Femur (tissue), 1 donor: ENCODE measurements at places on chromosomes 1 and 21.

- DNase-seq: no peak
These were observed 71.9 kb downstream of the SCCPDH start for GRCh38 chr1:246795906-246796694.

- DNase-seq: no peak
These were observed 32.3 kb downstream of the VWA5B1 start for GRCh38 chr1:20322825-20323612.

GRCh38 chr1:233549917-233550316 lies 64.0 kb upstream of the KCNK1 start:
- DNase-seq: no peak

DNA sequence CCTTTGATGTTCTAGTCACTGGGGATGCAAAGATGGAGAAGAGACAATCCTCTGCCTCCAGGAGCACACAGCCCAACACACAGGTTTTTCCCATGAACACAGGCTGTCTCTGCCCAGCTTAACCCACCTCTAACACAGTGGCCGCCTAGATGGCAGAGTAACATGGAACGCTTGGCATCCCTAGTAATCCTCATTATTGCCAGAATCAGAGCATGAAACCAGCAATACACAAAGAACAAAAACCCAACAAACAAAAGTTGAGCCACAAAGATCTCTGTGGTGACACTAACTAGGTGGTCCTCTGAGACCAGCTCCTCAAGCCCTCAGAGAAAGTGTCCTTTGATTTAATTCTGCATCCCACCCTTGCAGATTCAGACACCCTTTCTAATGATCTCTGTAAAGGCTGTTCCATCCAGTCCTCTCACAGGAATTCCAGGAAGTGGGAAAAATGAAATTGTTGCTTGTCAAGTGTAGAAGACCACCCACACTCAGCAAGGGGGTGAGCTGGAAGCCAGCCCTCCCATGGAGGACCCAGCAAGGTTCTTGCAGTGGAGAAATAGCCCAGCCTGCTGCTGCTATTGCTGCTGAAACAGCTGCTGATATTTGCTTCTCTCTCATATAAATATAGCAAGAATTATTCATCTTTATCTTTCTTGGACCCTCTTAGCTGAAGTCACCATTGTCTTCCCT lies 7.4 kb upstream of the ATP2B4 start:
- DNase-seq: no peak

GRCh38 chr1:230145505-230145899 lies 78.5 kb downstream of the GALNT2 start:
- no peak for DNase-seq

DNA sequence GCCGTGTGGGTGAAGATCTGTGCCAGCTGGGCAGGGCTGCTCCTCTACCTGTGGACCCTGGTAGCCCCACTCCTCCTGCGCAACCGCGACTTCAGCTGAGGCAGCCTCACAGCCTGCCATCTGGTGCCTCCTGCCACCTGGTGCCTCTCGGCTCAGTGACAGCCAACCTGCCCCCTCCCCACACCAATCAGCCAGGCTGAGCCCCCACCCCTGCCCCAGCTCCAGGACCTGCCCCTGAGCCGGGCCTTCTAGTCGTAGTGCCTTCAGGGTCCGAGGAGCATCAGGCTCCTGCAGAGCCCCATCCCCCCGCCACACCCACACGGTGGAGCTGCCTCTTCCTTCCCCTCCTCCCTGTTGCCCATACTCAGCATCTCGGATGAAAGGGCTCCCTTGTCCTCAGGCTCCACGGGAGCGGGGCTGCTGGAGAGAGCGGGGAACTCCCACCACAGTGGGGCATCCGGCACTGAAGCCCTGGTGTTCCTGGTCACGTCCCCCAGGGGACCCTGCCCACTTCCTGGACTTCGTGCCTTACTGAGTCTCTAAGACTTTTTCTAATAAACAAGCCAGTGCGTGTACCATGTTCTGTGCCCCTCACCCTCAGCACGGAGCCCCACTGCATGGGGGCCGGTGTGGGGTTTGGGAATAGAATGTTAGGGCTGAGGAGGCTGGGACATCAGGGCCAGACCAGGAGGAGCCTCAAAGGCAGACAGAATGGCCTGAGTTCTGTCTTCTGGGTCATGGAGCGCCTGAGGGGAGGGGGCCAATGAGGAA lies 21.3 kb downstream of the SERINC2 start:
- no peak for DNase-seq

DNA sequence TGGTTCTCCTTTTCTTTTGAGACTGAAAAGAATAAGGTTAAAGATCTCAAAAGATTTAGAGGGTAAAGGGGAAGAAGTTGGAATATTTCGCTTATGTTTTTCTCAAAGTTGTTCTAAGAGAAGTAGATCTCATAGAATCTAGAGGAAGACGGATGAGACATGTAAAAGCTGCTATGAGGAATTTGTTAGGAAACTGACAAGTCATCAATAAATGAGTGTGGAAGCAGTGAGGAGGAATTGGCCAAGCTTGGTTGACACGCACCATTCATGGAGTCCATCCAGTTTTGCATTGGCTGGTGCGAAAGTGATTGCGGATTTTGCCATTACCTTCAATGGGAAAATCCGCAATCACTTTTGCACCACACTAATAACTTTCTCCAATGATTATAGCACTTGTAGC lies 20.0 kb downstream of the SLAMF6 start:
- no peak for DNase-seq

DNA sequence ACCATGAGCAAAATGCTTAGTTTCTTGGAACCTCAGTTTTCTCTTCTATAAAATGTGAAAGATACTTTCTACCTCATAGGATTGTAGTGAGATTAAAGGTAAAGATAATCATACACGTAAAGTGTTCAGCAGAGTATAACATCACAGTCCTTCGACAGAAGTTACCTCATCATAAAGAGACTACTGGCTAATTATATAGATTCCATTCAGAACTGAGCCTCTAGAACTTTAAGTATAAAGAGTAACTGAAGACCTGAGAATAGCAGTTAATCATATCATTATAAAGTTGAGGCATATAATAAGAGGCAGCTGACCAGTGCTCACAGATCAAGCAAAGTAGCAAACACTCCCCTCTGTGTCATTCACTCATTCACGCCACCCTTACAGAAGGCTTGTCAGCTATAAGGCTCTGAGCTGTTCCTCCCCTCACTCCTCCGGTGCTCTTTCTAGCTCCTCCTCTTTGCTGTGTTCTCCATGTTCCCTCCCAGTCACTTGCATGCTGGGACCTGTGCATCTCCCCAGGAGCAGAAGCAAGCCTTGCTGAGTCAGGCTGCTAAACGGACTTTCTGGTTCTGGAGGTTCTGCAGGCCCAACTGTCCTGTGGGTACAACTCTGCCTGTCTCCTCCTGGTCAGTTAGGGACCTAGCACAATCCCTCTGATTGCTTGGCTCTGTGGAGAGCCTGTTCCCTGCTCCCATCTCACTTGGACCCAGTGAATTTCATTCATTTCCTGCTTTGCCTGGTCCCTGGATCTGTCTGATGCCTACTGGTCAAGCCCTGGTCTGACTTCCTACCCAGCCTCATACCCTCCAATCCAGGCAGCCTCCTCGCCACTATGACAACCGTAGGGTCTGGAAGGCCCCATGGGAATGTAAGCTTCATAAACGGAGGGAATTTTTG lies 28.3 kb upstream of the LY9 start:
- no peak for DNase-seq

- DNase-seq: no peak
These were observed 108.9 kb downstream of the LBR start for GRCh38 chr1:225318706-225319575.

- peak; percentile 69 for DNase-seq
These were observed 2.7 kb downstream of the FAM110D start for GRCh38 chr1:26161415-26162219.

DNA sequence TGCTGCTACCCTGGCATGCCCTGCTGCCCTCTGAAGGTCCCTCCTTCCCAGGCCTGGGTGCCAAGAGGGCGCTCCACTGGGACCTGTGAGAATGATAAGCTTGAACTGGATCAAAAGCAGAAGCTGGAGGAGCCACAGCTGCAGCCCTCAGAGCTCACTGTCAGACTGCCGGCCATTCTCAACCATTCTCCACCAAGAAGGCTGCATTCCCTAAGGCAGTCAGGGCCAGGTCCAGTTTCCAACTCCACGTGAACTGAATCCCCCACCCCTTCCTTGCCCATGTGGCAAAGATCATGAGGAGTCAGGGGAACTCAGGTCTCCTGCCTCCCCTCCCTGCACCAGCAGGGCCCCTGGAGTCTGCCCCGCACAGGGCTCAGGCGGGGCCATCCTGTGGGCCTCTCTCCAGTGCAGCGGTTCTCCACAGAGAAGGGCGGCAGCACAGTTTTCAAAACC lies 19.5 kb downstream of the SLC1A7 start:
- no peak for DNase-seq

- peak; percentile 80 for DNase-seq
These were observed 8.8 kb downstream of the LAMB3 start for GRCh38 chr1:209643285-209644020.

DNA sequence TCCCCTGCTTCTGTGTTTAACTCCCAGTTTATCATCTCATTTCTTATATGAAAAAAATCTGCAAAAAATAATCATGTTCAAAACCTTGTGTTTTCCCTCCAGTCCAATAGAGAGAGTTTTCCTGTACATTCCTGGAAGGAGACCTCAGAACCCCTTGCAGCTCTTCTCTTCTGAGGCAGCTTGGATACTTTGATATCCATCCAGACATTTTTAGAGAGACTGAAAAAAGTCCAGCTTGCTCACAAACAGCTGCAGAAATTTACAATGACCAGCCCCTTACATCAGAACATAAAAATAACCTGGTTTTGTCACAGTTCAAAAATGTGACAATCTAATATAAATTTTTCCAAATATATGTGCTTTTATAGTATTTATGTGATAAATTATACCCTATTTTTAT lies 73.3 kb upstream of the C1orf115 start:
- no peak for DNase-seq

- no peak for DNase-seq
These were observed 292.0 kb downstream of the DUSP10 start for GRCh38 chr1:221449801-221450470.

GRCh38 chr1:230375780-230376179 lies 50.4 kb downstream of the PGBD5 start:
- DNase-seq: peak; percentile 51

- DNase-seq: no peak
These were observed 445.7 kb downstream of the MRPL39 start for GRCh38 chr21:25161571-25161970.

- no peak for DNase-seq
These were observed 3.3 kb downstream of the SSBP3 start for GRCh38 chr1:54402896-54403295.

- DNase-seq: no peak
These were observed 375.6 kb downstream of the AMY1C start for GRCh38 chr1:104125266-104125665.
